ENCODE measurements at places on chromosomes 6 and 20.

DNA sequence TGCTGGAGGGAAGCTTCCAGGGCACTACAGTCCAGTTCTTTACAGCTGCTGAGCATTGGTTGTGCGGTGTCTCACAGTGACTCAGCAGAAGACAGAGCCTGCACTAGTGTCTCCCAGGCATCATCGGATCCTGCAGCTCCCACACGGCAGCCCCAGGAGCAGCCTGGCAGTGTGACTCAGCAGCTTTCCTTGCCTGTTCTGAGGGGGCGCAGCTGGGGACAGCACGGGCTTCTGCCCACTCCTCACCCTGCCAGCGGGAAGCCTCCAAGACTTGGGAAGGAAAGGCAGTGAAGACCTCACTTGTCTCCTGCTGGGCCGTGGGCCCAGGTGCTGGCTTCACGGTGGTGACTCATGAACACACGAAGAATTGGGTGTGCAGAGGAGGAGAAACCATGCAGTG lies 165.4 kb downstream of the SYNDIG1 start:
- no peak for DNase-seq

- no peak for DNase-seq
Measured at GRCh38 chr20:19137641-19138040, 74.8 kb upstream of the SLC24A3 start.

DNA sequence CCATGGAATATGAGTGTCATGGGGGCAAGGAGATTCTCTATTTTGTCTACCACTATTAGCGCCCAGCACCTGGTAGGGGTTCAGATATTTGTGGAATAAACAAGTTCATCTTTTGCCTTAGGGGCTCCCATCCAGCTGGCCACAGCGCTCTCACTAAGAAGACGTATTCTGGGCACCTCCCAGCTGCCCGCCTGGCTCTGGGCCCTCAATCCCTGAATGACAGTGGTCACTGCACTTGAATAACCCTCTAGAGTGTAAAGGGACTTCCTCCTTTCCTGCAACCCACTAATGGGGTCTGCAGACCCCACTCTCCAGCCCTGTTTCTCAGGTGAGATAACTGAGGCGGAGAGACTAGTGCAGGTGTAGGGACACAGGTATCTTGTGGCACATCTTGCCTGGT lies 36.2 kb downstream of the SNX5 start:
- no peak for DNase-seq

GRCh38 chr20:50251992-50252511 lies 61.4 kb downstream of the CEBPB start:
- DNase-seq, result no peak

DNA sequence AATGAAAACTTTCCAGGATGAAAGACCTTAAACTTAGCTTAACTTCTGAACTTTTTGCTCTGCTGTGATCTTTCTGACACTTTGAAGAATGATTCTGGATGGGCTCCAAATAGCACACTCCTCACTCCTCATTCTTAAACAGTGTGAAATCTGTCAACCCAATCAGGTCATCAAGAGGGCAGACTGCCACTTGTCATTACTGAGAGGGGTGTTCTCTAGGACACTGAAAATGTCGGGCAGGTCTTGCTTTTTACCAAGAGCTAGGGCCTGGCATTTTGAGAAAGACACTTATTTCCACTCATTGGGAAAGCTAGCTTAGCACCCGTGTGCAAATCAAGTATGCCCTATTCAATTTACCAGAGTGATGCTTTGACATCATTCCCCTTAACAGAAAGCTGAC lies 122.2 kb downstream of the MTFR2 start:
- no peak for DNase-seq

GRCh38 chr20:6525447-6526303 lies 241.8 kb upstream of the BMP2 start:
- no peak for DNase-seq

- no peak for DNase-seq
Measured at GRCh38 chr6:123022975-123023374, 26.9 kb downstream of the CLVS2 start.

GRCh38 chr6:151310852-151311767 lies 71.3 kb downstream of the AKAP12 start:
- DNase-seq, result no peak

- no peak for DNase-seq
Measured at GRCh38 chr20:33826270-33826897, 15.2 kb downstream of the CHMP4B start.

DNA sequence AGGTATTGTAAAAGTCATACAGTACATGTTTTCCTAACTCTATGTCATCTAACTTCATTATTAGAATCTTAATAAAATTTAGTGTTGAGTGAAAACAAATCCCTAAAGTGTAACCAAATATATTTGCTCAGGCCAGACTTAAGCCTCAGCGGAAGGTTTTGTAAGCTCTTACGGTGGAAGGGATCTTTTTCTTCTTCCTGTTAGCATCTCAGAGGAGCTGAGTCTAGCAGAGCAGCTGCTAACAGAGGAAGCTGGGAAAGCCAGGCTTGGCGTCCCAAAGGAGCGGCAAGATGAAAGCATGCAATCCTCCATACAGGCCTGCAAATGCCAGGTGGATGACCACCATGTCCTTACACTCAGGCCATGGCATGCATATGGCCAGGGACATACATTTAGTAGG lies 72.4 kb downstream of the ADTRP start:
- DNase-seq, result no peak

DNA sequence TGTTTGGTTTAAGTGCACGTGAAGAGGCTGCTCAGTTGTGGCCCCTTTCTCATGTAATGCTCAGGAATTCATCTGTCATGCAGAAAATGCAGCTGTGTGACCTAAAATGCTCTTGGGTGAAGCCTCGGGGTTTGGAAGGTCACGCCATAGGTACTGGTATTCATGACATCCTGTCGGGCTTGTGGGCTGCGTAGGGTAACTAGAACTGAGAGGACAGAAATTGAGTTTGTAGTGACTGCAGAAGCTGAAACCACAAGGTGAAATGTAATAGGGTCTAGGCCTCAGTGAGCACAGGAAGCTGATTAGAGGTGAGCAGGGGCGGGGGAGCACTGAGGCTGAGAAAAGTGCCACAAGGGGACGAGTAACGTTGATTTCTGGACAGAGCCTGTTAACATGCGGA lies 128.8 kb downstream of the SOBP start:
- peak; percentile 6 for DNase-seq

DNA sequence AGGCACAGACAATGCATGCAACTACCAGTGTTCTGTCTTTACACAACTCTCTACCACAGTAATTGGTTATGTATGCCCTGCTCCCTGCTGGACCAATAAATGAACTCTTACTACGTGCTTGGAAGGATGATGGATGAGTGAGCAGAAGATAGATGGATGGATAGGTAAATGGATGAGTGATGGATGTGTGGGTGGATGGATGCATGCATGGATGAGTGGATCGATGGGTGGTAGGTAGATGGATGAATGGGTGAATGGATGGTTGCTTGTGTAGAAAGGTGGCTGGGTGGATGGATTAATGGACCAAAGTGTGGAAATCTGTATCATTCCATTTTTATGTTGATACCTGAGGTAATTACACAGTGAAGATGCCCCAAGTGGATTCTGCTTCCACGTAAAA lies 10.1 kb upstream of the TRAM2 start:
- DNase-seq, result no peak

- no peak for DNase-seq
Measured at GRCh38 chr20:47502271-47503239, 868 bp downstream of the NCOA3 start.

GRCh38 chr6:12530345-12530744 lies 186.2 kb upstream of the PHACTR1 start:
- no peak for DNase-seq

GRCh38 chr6:157679605-157680580 lies 143.2 kb upstream of the SNX9 start:
- no peak for DNase-seq

DNA sequence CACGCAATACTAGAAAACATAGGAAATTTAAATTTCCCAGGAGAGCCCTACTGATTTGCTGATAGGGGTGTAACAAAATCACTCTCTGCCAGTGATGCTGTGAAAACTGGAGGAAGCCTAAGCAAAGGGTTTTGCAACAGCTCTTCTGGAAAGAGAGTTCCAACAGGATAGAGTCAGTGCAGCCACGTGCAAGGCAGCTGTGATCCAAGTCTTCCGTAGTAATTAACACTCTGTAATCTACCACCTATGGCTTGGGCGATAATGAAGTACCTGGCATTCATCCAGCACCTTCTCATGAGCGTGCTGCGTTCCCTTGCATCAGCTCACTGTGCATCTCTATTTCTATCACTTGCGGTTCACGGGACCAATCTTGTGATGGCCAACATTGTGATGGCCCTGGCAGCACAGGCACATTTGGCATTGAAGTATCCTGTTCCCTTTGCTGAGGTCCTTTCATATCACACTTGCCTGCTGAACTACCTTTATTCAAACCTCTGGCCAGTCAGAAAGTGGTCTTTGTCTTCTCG lies 48.2 kb downstream of the IRF4 start:
- DNase-seq, result no peak

DNA sequence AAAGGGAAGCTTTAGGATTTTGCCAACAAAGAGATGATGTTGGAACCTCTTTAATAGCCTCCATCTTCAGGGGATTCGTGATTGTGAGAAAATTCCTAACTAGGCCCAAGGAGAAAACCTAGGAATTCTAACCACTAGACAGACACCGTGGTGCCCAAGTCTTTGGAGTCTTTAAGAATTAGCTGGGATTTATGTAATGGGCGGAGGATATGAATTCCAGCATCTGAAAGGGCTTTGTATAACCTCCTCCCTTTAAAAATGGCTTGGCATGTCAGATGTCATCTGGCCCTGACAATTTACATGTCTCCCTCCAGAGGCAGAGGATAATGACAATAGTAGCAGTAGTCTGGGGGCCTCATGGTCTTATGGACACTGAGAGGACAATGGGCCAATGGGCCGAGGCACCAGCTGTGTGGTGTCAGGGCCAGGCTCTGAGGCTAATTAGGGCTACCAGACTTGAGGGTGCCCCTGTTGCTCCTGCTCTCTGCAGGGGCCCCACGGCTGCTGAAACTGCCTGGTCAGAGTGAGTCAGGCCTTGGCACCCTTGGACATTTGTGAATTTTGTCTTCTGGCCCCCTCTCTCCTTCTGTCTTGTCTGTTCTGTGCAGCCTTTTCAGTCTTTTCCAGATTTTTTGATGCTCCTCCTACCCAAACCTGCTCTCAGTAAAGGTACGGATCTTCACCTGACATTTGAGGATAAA lies 113.9 kb downstream of the EDN1 start:
- no peak for DNase-seq

GRCh38 chr6:34973547-34974248 lies 84.6 kb downstream of the ANKS1A start:
- no peak for DNase-seq

DNA sequence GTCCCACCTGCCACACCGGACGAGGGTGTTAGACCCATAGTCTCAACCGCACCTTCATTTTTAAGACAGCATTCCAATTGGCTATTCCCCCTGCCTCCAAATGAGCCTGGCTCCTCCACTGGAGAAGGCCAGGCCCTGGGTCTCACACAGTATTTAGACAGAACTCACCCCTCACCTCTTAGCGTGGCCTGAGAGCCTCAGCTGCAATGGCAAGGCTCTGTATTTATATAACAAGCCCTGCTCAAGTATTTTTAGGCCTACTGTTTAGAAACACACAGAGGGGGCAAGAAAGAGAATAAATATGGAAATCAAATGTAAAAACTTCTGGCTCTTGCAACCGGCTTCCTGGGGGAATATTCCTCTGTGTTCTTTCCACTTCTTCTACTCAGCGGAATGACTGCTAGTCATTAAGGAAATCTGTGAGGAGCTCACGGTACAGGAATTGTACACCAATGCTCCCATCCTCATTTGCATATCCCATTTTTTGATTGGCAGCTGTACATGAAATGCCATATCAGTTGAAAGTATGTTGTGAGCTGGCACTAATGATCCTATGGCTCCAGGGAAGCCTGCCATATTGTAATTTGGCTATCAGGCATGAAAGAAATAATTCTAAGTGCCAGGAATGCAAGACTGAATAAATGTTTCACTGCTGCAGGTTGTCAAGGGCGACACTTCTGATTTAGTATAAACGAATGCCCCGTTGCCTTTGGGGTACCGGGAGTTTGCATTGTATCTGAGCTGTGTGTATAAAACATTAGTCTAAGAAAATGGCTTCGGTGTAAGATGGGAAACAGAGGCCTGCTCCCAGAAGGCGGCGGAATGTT lies 207.5 kb downstream of the ZNF217 start:
- DNase-seq, result no peak

- DNase-seq, result no peak
Measured at GRCh38 chr6:26272171-26272637, 92.8 kb upstream of the BTN3A2 start.

GRCh38 chr6:162773996-162774395 lies 46.2 kb downstream of the PACRG start:
- no peak for DNase-seq

DNA sequence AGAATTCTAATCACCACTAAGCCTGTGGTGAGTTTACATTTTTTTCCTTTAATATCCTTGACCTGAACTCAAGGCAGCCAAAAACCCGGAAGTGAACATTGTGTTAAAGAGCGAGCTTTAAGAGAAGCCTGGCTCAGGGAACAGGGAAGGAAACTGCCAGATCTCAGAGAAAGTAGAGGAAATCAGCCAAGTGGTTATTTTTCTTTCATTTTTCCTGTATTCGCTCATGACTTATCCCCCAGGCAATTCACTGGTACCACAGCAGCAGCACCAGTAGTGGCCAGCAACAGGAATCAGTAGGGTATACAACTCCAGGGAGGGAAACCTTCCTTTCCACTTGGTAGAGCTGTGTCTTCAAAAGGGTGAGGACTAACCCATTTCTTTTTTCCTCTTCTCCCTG lies 89.6 kb upstream of the HMGCLL1 start:
- DNase-seq, result no peak

DNA sequence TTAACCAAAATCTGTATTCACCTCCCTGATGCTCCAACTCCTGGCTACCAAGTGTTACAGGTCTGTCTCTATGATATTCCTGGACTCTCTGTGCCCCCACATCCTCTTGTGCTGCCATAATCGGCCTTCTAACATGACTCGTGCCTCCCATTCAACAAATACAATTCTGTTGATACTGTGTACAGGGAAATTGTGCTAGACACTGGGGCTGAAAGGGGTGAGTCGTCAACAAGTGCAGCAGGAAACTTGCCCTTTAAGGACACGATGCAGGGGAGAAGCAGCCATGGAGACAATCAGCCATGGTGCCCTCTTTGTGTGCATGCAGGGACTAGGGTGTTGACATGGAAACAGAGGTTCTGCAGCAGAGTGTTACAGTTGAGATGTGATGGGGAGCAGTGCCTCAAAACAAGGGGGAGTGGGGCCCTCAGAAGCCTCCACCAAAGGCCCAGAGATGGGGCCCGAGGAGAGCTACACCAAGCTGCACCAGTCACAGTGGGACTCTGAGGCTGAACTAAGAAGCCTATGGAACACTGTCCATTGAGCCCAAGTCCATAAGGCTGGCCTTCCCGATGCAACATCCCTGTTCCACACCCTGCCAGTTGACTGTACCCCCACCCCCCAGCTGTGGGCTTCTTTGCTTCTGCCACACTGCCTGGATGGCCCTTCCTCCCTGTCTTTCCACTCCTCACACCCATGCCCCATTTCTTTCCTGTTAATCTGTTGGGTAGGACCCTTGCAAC lies 3.1 kb downstream of the PCED1A start:
- no peak for DNase-seq

GRCh38 chr6:40390144-40390800 lies 196.9 kb downstream of the LRFN2 start:
- no peak for DNase-seq

GRCh38 chr20:51804754-51805153 lies 2.4 kb upstream of the SALL4 start:
- no peak for DNase-seq
